ENCODE measurements at places on chromosomes 11 and 22. TPM values are rescaled to one million over a fixed set of nuclear protein-coding genes. Genes with fewer than 3 reads are reported as not detected.

Gene RTN4R
- total RNA-seq: 2.7 TPM

Gene SLC35F2
- total RNA-seq: 4.0 TPM

Gene ISX
- not detected for total RNA-seq

Gene F2
- 0.18 TPM for total RNA-seq

Gene ABCG4
- not detected for total RNA-seq
